ENCODE measurements at places on chromosomes 3 and 15.

GRCh38 chr3:112354642-112355306 lies 21.8 kb downstream of the CD200 start:
- no peak for DNase-seq

DNA sequence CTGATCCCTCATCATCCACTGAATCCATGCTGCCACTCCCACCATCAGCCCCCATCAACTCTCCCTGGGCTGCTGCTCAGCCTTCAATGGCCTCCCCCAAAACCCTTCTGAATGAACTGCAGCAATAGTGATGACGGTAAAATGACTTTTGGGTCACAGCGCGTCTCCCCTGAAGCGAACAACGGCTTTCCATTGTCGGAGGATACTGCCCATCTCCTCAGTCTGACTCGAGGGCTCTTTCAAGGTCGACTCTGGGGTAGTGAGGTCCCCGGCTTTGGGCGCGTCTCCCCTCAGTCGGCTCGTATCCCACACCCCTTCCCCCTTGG lies 57.2 kb upstream of the ZBTB38 start:
- no peak for DNase-seq

GRCh38 chr15:65066001-65066634 lies 1.7 kb downstream of the RASL12 start:
- no peak for DNase-seq

DNA sequence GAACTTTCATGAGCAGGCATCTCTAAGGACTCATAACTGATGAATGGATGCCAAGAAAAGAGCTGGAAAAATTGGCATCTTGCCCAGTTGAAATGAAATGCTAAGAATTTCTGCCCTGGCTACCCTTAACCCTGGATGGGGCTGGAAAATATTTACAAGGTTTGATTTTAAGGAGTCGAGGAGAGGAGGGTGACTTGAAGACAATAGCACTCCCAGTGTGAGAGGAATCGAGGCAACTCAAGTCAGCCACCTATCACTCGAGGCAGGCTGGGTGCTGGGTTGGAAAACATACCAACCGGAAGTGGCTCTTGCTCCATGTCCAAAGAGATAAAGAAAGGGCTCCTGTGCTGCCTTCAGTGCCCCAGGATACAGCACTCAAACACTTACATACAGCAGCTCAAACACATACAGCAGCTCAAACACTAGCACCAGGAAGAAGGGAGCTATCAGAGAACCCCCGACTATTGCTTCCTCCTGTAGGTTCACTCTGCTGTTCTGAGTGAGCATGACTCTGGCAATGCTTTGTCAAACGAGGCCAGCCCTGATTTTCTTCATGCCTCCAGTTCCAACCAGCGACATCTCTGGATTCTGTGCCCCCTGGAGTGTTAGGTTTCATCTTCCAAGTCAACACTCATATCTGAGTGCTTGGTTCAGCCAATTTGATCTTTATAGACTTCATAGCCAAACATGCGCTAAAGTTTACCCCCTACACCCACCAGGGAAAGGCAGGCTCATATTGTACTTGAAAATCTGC lies 4.9 kb downstream of the PRICKLE2 start:
- no peak for DNase-seq

DNA sequence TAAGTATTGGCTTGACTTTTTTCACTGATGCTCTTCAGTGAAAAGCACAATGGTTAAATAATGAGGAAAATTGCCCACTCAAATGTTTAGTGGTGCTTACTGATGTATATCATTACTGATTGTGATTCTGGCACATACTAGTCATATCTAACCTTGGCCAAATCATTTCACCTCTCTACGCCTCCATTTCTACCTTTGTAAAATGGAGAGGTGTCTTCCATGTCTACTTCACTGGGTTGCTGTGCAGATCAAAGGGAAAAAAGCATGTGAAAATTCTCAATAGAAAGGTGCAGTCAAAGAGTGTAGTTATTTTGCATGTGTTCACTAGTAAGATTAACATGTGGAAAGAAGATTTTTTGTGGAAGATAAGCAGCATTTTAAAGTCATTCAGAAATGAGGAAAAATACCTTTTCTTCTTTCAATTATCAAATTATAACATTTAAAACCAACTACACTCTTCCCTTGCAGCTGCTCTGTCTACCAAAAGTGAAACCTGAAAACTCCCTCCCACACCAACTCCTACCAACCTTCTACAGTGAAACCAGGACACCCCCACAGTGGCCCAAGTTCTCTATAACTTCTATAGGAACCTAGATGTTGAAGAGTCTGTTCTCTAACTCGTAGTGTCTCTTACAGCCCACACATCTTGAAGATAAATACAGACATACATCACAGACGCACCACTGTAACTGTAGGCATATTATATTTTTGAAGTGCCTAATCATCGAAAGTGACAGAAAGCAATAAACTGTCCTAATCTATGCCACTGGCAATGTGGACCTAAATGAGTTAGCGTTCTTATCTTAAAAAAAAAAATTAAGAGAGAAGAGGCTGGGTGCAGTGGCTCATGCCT lies 1.4 kb downstream of the CD200R1 start:
- peak; percentile 60 for DNase-seq

DNA sequence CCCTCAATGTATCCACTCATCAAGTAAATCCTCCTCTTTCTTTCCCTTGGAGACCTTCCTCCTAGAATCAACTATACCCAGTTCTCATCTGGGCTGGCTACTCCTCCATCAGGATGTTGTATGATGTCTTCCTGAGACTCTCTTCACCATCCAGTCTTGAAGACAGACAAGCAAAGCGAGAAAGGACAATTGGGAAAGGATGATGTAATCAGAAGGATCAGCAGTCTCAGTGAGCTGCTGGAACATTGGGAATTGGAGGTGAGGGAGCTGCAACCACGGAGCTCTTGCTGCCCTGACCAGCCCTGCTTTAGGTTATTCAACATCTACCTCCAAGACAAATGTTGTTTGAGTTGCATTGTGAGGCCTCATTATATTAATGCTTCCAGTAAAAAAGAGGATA lies 48.0 kb upstream of the UBP1 start:
- DNase-seq = no peak
